ENCODE measurements at places on chromosomes 3 and 15.

DNA sequence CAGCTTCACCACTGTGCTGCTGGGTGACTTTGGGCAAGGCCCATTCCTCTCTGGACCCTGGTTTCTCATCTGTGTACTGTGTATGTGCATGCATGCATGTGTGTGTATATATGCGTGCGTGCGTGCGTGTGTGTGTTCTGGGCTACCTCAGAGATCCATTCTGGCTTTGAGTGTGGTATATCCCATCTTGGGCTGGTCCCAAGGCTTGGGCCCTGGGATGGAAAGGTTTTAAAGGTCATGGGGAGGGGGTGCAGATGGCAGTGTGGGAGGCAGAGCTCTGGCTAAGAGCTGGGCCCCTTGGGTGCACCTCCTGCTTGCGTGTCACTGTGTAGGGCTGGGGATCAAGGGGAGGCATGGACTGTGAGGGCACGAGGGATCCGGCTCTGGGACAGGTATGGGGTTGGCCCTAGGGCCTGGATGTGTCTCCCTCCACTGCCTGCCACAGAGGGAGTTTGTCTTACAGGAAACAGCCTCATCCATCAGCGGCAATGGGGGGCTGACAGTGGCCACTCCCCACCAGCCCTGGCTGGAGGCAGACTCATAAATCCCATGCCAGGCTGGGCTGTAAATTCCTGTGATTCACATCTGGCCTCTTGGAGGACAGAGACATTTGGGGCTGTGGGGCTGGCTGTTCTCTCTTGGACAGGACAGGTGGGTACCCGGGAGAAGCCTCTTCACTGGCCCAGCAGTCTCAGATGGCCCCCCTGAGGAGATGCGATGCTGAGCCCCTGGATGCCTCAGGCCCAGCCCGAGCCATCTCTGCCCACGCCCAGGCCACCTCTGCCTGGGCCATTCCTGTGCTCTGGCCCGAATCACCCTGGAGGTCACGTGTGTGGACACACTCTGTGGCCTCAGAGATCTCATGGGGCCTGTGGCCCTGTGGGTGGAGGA is 21.4 kb upstream of the CSPG4 start:
- no peak for DNase-seq

DNA sequence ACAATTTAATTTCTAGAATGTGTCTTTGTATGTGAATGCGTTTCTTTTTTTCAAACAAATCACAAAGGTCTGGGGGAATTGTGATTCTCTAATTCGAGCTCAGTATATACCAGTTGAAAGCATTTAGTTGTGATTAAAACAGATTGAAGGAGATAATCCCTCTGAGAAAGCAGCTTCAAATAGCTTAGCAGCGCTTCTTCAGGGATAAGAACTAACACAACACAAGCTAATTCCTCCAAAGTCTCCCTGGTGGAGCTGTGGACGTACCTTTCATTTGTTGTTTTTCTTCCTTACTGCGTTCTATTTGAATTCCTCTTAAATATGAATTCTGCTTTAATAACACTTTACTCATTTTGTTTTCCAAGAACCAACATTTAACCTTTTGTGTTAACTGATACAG is 286.7 kb downstream of the ROBO2 start:
- no peak for DNase-seq

- no peak for DNase-seq
Observed at GRCh38 chr3:159813822-159814531, 174.7 kb upstream of the IL12A start.

DNA sequence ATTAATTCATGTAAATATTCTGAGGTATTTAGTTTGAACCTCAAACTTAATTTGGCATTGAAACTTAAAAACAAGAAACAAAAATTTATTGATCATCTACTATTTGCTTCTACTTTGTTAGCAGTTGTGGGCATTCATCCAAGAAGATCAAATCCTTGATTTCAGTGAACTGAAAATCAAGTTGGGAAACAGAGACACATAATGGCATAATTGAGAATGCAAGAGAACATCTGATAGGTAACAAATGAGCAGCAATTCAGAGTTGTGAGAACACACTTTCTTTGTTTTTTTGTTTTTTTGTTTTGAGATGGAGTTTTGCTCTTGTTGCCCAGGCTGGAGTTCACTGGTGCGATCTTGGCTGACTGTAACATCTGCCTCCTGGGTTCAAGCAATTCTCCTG is 33.9 kb upstream of the MED12L start:
- no peak for DNase-seq

DNA sequence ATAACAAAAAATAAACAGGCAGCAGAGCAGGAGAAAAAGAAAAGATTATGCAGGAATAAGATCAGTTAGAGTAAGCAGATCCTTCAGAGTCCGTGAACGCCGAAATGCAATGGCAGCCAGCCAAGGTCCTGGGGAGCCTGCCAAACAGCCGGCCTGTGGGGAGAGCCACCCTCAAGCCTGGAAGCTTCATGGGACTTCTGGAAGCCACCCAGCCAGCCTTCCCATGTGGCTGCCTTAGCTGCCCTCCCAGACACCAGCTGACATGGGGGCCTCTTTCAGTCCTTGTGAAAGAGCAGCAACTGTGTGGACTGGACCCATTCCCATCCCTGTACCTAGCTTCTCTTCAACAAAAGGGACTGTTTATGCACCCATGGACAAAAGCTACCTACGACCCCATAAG is 64.9 kb upstream of the RAD18 start:
- no peak for DNase-seq

- DNase-seq: no peak
Observed at GRCh38 chr15:17026633-17027032, 3515.0 kb downstream of the GOLGA6L6 start.

DNA sequence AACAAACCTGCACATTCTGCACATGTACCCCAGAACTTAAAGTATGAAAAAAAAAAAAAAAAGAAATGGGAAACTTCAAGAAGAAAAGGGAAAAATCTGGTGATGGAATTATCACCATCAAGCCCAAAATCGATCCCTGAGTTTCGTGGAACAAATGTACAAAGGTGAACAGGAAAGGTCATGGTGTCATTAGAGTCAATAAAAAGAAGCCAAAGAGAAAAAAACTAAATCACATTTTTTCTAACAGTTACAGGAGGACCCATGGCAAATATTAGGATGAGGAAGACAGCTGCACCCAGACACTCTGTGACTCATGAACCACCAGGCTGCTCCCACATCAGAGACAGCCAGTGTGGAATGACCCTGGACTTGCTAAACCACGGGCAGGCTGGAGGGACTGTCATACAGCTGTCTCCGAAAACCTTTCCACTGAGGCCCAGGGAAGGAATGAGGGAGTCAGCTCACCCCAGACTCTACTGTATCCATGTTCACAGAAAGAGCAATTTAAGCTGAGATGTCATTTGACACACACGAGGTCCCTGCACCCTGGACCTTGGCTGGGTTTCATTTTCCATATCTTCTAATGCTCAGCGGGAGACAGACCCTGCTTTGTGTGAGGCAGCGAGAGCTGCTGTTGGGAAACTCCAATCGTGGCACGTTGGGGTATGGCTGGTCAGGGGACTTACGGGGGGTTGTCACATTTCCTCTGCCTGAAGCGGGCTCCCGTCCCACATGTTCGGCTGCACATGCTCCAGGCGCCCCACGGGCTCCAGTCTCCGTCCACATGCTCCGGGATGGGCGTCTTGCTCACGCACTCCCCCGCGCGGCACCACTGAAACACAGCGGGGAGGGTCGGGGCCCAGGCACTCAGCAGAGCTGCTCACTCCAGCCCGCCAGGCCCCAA is 210.2 kb downstream of the ADAMTS17 start:
- no peak for DNase-seq

DNA sequence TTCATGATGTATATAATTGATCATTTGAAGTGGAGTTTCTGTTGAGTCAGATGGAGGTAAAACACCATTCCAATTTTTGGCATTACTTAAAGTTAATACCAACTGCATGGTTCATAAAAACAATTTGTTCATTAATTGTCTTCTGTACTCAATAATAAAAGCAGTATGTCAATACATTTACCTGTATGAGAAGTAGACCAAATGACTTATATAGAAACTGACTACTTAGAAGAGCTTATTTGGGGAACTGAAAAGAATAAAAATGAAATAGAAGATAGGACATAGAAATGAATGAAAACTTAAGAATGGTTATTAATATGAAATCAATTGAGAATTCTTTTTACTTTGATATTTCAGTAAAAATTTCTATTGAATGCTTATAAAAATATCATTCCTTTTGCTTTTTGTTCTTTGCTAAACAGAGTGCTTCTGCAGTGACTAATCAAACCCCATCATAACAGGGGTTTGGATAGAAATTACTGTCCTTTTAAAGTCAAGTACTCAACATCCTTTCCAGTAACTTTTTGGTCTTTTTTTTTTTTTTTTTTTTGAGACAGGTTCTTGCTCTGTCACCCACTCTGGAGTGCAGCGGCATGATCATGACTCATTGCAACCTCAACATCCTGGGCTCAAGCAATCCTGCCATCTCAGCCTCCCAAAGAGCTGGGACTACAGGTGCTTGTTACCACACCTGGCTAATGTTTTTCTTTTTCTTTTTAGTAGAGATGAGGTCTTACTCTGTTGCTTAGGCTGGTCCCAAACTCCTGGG is 6.5 kb upstream of the CRYBG3 start:
- DNase-seq: no peak

DNA sequence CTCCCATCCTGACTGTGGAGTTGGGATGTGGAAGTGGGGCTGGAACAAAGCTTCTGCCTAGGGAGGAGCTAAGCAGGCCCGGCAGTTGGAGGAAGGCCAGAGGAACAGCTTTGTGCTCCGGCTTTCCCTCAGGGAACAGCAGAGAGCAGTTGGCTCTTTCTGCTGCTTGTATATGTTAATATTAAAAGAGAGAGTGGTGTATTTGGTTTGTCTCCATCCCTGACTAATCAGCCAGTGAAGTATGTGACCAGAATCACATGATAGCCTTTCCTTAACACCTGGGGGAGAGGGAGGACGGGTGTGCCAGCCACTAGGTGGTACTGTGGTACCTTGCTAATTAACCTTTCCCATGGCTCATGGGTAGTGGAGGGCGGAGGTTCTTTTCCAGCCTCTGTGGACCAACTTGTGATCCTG is 10.0 kb downstream of the EIF2B5 start:
- DNase-seq: no peak

DNA sequence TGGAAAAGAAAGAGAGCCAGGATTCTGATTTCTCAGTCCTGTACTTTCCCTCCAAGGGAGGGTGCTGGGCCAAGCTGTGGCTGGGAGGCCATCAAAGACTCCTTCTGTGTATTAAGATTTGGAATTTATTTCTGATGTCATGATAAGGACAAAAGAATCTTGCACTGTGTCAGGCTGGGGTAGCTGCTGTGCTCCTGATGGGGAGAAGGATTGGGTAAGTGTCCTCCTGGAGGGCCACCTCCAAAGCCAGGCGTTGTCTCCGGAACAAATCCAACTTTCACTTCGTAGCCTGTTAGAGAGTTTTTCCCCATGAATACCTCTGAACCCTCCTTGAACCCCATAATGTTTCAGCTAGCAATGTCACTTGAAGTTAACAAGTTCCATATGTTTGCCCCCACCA is 29.9 kb downstream of the CLDN11 start:
- no peak for DNase-seq

- no peak for DNase-seq
Observed at GRCh38 chr3:32842531-32842931, 24.7 kb downstream of the TRIM71 start.

GRCh38 chr15:80015156-80015555 is 44.2 kb upstream of the BCL2A1 start:
- DNase-seq: no peak

DNA sequence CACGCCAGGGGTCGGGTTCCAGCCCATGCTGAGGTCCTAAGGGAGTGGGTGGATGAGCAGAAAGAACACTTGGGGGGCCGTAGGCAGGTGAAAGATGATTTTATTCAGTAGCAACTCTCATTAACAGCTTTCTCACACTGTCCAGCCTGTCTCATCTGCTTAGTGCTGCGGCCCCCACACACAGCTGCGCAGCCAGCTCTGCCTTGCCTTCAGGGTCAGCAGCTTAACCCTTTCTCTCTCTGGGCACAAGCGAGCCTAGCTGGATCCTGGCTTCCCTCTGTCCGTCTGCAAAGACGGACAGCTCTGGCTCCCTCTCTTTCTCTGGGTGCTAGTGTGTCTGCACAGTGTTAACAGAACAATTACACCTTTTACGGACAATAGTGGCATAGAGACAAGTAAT is 21.3 kb downstream of the NPAP1 start:
- DNase-seq: no peak

GRCh38 chr3:78116874-78117273 is 1077.0 kb downstream of the ROBO2 start:
- DNase-seq: no peak

DNA sequence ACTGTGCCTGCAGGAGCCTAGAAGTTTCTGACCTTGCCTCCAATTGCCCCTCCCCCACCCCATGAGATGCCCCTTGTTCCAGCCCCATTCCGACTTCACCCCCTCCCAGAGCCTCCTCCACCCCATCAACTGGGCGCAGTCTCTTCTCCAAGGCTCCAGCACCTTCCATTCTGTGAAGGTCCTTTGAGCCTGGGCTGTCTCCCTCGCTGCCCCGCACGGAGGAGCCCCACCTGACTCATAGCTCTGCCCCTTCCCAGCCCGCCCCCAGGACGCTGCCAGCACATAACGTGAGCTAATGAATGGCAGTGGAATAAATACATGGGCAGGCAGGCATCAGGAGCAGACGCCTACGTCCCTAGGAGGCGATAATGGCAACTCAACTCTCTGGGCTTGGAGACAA is 113.1 kb downstream of the NUP210 start:
- no peak for DNase-seq

GRCh38 chr3:190560013-190560895 is 46.4 kb downstream of the IL1RAP start:
- no peak for DNase-seq

DNA sequence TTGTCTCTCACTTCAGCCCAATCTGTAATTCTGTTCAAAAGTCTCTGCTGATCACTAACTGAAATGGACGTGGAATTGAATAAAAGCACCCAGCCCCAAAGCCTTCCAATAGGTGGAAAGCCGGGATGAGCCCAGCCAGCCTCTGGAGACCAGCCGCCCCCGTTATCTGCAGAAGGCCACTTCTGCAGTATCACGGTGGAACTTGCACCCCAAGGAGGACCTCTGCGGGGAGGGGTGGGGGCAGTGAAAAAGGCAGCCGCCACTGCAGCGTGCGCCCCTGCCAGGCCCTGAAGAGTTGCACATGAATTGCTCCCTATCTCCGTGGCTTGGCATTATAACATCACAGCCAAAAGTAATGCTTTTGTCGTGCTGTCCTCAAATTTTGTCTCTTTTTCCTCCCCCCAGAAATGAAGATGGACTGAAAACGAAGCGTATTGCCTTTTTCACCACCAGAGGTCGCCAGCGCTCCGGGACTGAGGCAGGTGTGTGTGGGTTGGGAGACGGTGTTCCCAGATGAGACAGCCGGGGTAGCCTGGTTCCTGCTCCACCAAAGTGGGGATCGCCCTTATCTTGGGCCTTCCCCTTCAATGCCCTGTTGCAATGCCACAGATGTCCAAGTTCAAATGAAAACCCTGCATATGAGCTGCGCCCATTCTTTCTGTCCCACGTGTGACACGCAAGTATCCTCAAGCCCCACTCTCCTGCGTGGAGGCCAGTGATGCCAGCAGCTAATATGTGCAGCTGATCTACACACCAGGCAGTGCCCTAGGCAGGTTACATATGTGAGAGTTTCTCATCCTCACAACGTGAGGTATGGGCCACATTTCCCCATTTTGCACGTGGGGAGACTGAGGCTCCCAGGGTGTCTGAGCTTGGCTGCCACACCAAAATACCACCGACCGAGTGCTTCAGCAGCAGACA is 96.0 kb downstream of the LRRK1 start:
- DNase-seq: peak; percentile 44

GRCh38 chr3:130433306-130433705 is 83.7 kb upstream of the COL6A6 start:
- DNase-seq: no peak

Data from activated CD8-positive, alpha-beta memory T cell treated with anti-CD3 and anti-CD28 coated beads for 1 hour (primary cell).